ENCODE measurements at places on chromosomes 11 and 22.

- DNase-seq, result no peak
These were observed 46.0 kb upstream of the WNT7B start for GRCh38 chr22:46022881-46023512.

DNA sequence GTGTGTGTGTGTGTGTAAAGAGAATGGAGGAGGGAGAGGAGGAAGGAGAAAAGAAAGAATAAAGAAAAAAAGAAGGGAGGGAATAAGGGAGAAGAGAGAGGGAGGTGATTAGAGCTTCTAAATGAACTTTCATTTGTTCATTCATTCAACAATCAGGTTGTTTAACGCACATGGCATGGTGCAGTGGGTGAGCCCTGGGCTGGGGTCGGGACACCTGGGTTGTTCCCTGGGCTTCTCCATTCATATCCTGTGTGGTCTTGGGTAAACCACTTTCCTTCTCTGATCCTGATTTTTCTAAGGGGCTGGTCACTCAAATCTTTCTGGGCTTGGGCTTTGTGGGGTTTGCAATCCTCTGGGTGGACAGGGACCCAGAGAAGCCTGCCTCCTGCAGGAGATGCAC, 47.9 kb upstream of the CD82 start:
- DNase-seq, result no peak

- no peak for DNase-seq
These were observed 171.3 kb downstream of the BLID start for GRCh38 chr11:121944556-121945230.

GRCh38 chr22:49208004-49208402, 619.7 kb downstream of the BRD1 start:
- DNase-seq, result no peak

GRCh38 chr11:99098258-99098657, 77.5 kb downstream of the CNTN5 start:
- no peak for DNase-seq

DNA sequence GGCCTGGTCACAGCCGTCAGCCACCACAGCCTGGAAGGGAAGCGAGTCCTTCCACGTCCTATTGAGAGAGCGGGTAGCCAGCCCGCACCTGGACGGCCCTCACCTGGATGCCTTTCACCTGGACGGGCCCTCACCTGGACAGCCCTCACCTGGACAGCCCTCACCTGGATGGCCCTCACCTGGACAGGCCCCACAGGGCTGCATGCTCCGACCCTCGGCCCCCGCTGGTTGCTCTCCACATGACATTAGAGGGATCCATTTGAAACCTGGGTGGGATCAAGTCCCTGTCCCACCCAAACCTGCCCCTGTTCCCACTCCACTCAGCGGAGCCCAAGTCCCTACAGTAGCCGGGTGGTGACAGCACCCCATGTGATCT, 3.7 kb downstream of the C1QTNF6 start:
- no peak for DNase-seq

- no peak for DNase-seq
These were observed 324.0 kb upstream of the PLET1 start for GRCh38 chr11:112584672-112585071.

- no peak for DNase-seq
These were observed 750.6 kb upstream of the CCDC90B start for GRCh38 chr11:84036664-84037194.

DNA sequence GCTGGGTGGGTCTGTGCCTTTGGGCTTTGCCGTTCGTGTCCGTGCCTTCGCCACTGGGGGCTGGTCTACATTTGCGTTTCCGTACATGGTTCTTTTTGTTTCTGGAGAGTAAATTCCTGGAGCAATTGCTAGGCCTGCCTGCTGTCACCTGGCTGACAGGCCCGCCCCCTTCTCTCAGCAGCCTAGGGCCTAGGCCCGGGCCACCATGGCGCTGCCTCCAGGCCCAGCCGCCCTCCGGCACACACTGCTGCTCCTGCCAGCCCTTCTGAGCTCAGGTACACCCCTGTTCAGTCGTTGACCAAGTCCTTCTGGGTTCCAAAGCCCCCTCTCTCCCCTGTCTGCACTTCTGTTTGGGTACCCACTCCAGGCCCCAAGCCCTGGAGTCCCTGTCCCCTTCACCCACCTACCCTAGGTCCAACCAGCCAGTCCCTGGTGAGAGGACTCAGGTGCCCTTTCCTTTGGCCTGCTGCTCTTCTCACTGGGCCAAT, 649 bp downstream of the TMEM25 start:
- no peak for DNase-seq

DNA sequence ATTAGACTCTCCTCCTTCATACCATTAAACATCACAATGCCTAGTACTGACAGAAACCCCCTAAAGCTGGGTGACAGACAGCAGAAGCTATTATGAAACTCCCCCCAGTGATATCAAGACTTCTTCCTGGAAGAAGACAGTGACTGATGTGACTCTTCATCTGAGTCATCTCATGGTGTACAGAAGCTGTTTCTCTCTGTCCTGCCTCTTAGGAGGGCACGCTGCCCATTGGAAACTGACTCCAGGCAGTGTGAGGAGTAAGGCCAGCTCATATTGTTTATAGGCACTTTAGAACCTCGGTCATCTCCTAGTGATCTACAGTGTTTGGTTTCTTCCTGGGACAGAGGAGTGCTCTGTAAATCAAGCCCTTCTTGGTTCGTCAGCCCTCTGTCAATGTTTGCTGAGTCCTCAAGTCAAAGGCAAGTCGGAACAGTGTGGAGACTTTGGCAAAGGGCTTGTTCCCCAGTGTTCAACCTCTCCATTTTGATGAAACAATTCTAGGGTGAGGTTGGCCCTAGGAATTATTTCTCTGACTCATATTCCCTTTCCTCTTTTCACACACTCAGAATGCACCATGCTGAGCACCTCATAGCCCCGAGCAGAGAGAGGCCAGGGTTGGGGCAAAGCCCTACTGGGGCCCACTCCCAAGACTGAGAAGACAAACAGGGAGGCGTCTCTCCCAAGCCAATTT, 172.5 kb upstream of the TMEM45B start:
- DNase-seq, result no peak

DNA sequence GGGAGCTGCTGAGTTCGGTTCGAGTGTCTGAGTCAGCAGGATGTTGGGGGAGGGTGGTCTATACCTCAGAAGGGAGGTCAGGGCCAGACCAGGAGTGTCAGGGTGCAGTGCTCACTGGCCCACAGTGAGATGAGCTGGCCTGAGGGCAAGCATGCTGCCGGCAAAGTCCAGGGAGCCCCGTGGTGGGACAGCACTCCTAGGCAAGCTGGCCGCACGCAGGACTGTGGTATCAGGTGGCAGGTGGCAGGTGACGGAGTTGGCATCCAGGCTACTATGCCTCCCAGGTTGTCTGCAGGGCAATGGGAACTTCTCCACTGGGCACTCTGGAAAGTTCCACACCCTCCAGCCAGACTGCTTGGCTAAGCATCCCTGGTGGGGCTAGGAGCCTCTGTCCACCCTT, 4.8 kb downstream of the FGF3 start:
- no peak for DNase-seq

DNA sequence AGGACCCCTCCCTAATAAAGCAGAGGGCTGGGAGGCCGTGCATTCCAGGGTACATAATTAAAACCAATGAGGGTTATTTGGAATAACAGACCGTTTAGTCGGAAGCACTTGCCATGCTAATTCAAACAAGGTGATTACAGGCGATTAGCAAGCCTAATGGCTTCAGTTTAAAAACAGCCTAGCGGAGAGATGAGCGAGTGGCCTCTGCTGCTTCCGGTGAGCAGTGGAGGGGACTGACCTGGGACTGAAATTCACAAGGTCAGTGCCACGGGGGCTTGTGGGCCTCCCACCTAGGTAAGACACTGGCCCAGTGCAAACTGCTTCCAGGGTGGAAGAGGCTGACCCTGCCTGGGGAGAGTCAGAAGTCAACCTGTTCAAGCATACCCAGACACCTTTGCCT, 56.8 kb upstream of the ALX4 start:
- DNase-seq, result no peak

GRCh38 chr11:95625164-95625900, 164.2 kb downstream of the FAM76B start:
- no peak for DNase-seq

DNA sequence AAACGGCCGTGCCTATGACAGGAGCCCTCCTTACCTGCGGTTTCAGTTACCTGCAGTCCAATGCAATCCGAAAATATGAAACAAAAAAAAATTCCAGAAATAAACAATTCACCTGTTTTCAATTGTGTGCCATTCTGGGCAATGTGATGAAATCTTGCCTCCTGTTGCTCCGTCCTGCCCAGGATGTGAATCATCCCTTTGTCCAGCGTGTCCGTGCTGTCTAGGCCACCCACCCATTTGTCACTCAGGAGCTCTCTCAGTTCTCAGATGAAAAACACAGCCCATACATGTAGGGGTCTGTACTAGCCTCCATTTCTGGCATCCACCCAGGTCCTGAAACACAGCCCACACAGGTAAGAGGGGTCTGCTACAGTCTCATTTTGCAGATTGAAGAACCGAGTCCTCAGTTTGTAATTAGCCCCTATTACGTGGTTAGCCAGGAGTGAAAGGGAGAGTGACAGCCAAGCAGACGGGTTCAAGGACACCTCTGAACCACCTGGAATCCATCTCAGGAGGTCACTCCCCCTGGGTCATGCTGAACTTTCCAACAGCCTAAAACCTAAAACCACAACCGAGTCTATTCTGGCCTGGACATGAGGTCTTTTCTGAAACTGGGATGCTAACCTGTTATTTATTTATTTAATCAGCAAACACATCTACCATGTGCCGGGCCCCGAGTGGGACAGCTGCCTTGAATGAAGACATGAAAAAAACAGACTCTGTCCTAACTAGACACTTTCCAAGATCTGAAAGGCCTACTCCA, 317.2 kb downstream of the SHANK2 start:
- DNase-seq, result no peak

GRCh38 chr11:12552692-12553091, 121.5 kb upstream of the TEAD1 start:
- DNase-seq, result no peak
